ENCODE measurements at places on chromosomes 2 and 18. TPM values are rescaled to one million over a fixed set of nuclear protein-coding genes. Genes with fewer than 3 reads are reported as not detected.

The EIF4E2 gene
- total RNA-seq: 149 TPM

The LYG2 gene
- total RNA-seq: not detected

The SEPTIN10 gene
- 83.9 TPM for total RNA-seq

GRCh38 chr2:209719034-209719433 lies 52.6 kb upstream of the UNC80 start:
- DNase-seq: no peak

The STON1 gene
- total RNA-seq: 5.7 TPM

The CCDC68 gene
- total RNA-seq: 0.54 TPM

DNA sequence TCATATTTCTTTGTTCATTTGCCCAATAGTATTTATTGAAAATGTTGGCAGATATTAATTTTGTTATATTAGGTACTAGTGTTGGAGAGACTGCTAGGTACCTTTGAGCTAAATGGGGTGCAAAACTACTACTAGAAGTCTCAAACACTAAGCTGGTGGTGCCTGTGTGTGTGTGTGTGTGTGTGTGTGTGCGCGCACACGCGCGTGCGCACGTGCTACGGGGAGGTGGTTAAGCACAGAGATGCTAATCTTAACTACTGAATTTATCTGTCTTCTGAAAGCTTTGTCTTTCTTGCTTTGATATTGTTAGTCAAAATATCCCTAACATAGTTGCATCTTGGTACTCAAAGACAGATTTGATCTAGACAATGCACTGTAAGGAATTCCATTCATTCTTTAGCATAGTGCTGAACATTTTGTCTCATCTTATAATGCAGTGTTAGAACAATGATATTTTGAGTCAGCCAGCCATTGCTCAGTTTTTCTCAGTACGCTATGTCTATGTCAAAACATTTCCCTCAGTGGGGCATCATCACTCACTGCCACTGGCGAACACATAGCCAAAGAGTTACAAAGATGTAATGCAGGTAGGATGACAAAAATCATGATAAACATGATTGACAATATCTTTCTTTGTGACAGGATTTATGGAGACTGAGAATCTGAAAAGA lies 396.0 kb upstream of the RGPD4 start:
- no peak for DNase-seq

DNA sequence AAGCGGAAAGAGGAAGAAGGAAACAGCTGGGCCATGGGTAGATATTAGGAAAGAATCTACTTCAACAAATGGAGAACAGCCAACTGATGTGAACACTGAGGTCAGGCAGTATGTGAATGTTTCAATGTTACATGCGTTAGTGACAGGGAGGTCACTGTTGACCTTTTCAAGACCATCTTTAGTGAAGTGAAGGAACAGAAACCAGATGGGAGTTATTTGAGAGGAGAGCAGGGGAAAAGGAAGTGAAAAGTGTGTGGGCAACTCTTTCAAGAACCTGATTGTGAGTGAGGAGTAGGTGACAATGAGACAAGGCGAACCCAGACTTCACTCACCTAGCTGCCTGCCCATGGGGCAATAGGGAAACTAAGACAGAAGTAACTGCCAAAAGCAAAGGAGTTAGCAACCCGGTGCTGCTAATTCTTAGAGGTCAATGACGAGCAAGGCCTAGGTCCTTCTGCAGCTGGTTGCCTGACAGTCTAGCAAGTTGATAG lies 67.0 kb downstream of the SP3 start:
- no peak for DNase-seq

The PFN4 gene
- total RNA-seq: 0.28 TPM

DNA sequence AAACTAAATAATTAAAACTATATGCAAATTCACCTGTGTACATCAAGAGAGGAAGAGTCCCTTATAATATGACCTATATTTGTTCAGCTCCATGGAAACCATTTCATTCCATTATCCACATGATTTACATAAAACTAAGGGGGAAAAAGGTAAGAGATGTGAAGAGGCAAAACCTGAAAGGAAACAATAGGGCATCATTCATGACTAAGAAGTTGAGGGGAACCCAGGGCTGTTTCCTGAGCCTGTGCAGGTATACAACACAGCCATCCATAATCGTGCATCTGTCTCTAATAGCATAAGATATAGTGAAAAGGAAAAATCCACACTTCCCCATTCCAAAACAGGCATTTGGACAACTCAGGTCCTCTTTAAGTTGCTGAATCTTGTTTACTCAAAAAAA lies 151.3 kb downstream of the NR4A2 start:
- no peak for DNase-seq
